Activated T-cell treated with anti-CD3 and anti-CD28 coated beads for 1 hour (primary cell): ENCODE measurements at places on chromosomes 6 and 20.
A peak's percentile ranks its signal among the peaks of the same experiment; 100 is the strongest.

DNA sequence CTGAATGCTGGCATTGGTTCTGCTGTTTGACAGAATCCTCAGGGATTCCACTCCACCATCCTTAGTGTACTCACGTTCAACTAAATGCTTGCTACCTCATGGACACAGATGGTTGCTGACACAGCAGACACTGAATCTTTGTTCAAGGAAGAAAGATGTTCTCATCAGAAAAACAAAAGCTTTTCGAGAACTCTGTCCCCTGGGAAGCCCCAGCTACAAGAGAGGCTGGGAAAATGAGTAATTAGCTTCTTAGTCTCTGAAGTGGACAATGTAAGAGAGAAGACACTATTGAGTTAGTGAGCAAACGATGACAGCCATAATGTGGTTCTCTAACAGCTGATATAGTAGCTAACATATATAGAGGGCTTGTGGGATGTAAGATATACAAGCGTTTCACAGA is 30.9 kb upstream of the ENPP5 start:
- no peak for DNase-seq

DNA sequence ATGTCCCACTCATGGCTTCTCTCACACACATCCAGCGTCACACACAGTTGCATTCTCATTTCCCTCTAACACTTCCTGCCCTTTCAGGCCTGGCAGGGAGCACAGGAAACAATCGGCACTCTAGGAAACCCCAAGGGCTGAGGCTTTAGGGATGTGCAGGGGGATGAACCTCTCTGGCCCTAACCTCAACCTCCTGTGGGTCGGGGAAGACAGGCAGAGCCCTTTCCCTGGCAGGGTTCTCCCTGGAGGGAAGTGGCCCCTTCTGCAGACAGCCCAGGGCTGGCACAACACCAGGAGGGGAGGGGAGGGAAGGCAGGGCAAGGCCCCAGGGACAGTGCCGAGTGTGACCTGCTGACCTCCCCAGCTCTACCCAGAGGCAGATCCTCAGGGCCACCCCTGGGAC is 2.7 kb downstream of the TEAD3 start:
- no peak for DNase-seq

GRCh38 chr20:6142348-6142993 is 19.6 kb upstream of the FERMT1 start:
- DNase-seq, result peak; percentile 11

DNA sequence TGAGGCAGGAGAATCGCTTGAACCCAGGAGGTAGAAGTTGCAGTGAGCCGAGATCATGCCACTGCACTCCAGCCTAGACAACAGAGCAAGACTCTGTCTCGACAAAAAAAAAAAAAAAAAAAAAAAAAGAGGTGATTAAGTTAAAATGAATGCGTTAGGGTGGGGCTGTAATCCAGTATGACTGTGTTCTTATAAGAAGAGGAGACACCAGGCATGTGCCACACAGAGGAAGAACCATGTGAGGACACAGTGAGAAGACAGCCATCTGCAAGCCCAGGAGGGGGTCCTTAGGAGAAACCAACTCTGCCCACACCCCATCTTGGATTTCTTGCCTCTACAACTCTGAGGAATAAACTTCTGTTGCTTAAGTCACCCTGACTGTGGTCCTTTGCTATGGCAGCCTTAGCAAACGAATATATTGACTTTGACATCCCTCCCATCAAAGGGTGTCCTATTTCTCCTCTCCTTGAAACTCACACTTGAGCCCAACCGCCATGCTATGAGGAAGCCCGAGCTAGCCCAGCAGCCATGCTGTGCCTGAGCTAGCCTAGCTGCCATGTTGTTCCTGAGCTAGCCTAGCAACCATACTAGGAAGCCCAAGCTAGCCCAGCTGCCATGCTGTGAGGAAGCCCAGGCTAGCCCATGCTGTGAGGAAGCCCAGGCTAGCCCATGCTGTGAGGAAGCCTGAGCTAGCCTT is 15.8 kb upstream of the PPP1R16B start:
- DNase-seq, result no peak

DNA sequence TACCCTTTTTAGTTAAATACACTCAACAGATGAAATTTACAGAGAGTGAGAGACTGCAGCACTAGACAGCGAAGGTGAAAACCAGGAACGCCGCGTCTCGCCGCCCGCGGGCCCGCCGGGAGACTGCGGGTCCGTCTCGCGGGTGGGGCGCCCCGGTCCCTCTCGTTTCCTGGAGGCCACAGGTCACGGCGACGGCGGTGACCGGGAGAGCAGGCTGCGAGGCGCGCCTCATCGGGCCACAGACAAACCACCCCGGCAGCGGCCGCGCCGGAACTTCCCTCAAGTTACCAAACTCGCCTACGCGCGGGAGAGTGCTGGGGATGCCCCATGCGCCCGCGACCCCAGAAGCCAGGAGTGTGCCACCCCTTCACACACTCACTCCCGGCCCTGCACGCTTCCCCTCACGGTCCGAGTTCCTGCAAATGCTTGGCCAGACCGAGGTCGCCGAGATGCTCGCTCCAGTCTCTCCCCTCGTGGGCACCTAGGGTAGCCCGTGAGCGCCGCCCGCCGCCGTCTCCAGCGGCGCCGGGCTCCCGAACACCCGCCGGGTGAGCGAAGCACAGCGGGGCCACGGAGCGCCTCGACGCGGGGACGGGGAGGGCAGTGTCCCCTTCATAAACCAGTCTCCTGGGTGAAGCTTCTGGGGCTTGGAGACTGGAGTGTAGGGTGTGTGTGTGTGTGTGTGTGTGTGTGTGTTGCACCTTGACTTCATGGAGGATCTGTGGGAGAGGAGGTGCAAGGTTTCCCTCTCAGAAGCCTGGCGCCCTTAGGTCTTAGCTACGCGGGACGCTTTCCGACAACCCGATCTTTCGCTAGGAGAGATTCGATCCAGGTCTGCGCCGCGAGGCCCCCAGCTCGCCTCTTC is 1.4 kb downstream of the BACH2 start:
- DNase-seq, result peak; percentile 61

GRCh38 chr6:164078532-164079274 is 664.2 kb downstream of the QKI start:
- DNase-seq, result no peak

DNA sequence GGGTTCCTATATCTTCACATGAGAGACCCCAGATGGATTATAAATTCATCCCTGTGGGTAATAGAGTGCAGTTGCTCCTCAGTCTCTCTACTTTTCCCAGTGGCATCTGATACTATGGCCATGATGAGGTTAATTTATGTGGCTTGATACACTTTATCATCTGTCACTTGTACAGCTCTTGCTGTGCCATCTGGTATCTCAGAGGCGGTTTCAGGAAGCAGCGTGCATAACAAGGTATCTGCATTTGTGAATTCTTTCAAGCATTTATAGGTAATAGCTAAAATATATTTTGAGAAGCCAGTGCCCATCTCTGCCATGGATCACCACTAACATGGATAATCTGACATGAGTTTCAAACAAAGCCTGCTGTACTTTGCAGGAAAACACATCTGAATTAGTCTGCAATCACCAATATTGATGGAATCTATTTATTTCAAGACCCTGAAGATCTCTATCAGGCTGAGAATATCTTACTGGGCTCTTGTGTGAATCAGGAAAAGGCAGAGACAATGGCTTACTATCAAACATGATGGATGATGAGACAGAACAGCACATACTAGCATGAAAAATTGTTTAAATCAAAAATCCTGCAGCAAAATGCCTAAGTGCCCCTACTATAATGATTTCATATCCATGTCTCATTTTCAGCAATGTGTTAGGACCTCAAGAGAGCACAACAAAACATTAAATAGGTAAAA is 548.7 kb upstream of the MAP3K7 start:
- DNase-seq, result no peak

- no peak for DNase-seq
These were observed 216.6 kb upstream of the HS3ST5 start for GRCh38 chr6:114559419-114559818.

GRCh38 chr6:103979308-103979707 is 880.4 kb downstream of the HACE1 start:
- no peak for DNase-seq
